Activated T-cell treated with anti-CD3 and anti-CD28 coated beads for 4 hours (primary cell): ENCODE measurements at places on chromosomes 5 and 9.

GRCh38 chr5:155696362-155696761, 630.6 kb upstream of the SGCD start:
- DNase-seq, result no peak

GRCh38 chr5:96065685-96066385, 104.2 kb upstream of the ELL2 start:
- DNase-seq, result no peak

GRCh38 chr5:106854105-106854687, 816.5 kb downstream of the EFNA5 start:
- no peak for DNase-seq

DNA sequence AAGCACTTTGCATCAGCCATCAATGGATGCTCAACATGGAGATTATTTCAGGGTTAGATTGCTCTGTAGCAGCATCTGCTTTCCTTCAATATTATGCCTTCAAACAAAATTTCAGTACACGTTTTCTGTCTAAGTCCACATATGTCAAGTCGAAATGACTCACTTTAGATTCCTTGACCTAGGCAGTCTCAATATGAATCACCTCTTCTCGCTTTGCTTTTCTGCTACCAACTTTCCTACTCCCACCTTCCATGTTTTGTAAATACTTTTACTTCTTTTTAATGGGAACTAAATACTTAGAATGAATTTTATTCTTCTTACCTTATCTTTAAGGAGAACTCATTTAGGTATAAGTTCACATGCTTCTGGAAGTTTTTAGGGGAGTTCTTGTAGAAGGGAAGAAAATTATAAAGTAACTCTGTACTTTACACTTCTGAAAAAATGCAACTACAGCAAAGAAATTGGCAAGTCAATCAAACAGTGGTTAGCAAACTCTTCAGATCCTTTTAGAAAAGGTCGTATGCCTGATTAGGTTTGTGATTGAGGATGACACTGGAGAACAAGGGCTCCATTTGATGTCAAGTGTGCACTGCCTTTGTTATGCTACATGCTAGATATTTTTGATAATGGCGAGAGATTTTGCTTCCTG, 478.5 kb upstream of the SMARCA2 start:
- no peak for DNase-seq

- DNase-seq, result no peak
These were observed 613.7 kb upstream of the CDH18 start for GRCh38 chr5:20601678-20602100.

- DNase-seq, result no peak
These were observed 143.3 kb downstream of the CDC42SE2 start for GRCh38 chr5:131406975-131407638.

- no peak for DNase-seq
These were observed 78.1 kb downstream of the C7 start for GRCh38 chr5:40987349-40987748.

- DNase-seq, result no peak
These were observed 52.9 kb downstream of the EHMT1 start for GRCh38 chr9:137671721-137672120.

GRCh38 chr9:113609562-113610318, 146.2 kb downstream of the RGS3 start:
- DNase-seq, result no peak

DNA sequence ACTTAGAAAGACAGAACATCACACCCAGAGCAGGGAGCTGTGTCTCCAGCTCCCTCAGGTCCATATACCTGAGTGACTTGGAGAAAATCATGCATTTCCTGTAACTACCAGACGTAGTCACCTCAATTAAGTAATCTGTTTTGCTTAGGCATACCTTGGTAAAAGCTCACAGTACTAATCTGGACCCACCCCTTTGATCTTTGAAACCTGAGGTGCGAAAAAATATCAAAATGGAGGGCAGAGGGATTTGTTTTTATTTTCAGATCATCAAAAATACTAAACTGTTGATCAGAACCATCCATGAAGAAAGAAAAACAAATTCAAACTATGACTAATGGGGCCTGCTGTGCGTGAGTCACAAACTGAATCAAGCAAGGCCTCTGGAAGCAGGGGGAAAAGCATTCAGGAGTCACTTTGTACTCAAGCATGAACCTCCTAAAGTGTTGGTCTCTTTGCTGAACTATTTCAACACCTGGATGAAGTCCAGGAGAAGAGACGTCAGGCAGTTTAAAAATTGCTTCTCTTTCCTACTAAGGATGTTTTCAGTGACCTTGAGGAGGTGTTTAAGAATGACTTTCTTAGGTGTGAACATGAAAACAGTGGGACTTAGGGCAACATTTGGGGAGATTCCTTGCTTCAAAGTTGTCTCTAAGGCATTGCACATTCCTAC, 76.3 kb downstream of the MUSK start:
- no peak for DNase-seq

DNA sequence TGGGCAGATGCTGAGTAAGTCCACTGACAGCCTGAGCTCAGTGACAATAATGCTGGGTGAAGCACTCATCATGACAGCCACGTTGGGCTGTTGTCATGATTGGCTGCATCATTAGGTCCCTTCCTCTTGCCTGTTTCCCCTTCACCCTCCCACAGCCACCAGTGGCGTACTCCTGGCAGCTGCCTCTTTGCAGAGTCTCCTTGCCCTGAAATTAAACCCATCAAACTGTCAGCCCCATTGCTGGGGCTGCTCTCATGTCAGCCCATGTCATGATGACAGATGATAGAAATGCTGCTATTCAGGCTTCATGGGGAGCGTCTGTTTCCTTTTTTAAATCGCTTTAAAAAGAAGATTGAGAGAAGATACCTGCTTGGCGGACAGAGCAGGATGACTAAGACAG, 327.4 kb downstream of the AGTPBP1 start:
- no peak for DNase-seq

- DNase-seq, result no peak
These were observed 109.1 kb downstream of the DOCK2 start for GRCh38 chr5:169746147-169746694.

DNA sequence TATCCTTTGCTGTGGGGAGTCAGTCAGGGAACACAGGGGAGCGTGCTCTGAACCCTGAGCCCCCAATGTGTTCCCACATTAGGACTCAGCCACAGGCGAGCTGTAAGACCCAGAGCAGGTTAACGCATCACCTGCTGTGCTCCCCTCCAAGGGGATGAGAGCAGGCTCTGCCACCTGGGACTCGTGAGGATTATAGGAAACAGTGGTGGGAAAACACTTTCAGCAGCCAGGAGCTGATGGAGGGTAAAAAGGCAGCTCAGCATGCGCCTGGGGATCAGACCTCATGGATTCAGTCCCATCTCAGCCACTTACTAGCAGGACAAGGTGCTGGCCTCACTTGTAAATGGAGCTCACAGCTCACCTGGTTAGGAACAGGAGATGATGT, 9.2 kb downstream of the JADE2 start:
- DNase-seq, result no peak

DNA sequence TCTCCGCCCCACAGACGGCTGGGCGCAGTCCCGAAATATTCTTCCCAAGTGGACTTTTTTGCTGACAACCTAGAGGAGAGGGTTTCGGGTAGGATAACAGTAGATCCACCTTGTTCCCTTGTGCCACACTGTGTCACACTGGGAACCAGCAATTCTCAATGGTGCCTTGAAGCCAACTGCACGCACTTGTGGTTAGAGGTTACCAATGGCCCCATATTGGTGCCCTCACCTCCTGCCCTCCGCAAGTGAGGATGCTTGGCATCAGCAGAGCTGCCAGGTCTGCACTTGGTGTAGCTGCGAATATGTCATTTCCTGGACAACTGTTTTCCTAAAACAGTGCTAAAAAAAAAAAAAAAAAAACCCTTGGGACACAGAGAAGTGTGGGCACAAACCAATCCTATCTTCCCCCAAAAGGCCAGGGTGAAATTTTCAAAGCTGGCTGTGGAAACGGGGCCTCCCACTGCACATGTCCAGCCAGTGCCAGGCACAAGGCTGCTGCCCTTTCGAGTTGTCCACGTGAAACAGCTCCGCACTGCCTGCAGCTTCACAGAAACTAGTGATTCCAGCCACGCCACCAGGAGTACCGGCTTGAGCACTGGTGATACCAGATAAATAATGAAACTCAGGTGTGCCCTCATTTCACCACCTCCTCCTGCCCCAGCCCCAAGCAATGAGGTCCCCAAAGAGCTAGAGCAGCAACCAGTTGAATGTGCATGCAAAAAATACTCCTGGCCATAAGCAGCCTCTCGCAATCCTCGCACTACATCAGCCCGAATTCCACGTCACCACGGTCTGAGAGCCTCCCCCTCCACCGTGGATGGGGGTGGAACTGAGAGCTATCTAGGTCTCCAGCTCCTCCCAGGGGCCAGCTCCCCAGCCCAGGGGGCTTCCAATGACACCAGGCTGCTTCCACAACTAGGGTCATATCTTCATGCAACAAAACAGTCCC, 51.2 kb downstream of the USP20 start:
- DNase-seq, result no peak

GRCh38 chr5:176365351-176366231, at the start of gene ARL10:
ARL10 (plus strand) TSS chr5:176365487; CDS start chr5:176365564, 77 bp downstream.
- DNase-seq, result peak; percentile 42

GRCh38 chr9:111986035-111986556, 89.5 kb downstream of the UGCG start:
- DNase-seq, result no peak

- DNase-seq, result no peak
These were observed 69.6 kb downstream of the ADAMTSL1 start for GRCh38 chr9:18543406-18544192.

DNA sequence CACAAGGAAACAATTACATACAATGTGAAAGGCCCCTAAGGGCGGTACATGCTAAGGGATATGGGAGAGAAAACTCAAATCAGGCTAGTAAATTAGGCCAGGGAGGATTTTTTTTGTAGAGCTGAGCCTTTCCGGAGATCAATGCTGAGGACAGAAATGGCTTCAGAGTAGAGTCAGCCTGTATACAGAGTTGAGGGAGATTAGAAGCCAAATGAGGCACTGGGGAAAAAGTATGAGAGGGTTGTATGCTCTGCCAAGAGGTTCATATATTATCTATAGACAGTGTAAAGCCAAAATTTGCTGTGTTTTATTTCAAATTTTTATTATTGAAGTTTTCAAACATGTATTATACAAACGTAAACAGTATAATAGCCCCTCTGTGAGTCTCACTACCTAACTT, 103.1 kb downstream of the BNC2 start:
- DNase-seq, result no peak

DNA sequence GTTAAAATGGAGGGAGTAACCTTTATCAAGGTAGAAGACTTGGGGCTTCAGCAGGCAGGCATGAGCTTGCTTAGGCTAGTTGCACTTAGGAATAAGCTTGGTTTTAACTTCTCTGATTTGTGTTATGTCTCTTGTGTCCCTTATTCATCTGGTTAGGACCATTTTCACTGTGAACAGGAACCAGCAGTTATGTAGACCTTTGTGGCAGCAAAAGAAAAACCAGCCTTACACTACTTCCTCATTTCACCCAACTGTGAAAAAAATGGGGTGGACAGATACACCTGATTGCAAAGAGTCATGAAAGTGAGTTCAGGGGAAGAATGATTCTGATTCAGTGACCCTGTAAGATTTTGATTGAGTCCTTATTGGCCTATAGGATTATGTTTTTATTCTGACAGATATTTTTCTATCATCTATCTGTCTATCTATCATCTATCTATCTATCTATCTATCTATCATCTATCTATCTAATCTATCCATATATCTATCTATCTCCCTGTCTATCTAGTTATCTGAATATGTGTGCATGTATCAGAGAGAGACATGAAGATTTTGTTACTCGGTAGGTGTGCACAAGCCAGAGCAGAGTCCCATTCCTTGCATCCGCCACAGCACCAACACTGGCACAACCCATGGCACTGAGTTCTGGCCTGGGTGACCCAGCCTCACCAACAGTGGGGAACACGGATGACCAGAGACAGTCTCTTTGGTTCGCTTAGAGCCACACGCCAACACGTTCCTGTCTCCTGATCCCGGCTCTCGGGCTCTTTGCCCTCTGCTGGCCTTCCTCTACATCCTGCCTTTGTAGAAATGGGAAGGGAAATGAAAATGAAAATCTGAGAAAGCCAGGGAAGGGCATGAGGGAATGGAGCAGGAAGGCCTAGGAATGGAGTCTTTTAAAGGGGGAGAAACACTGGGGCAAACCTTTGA, 1.3 kb upstream of the ZNF366 start:
- no peak for DNase-seq

DNA sequence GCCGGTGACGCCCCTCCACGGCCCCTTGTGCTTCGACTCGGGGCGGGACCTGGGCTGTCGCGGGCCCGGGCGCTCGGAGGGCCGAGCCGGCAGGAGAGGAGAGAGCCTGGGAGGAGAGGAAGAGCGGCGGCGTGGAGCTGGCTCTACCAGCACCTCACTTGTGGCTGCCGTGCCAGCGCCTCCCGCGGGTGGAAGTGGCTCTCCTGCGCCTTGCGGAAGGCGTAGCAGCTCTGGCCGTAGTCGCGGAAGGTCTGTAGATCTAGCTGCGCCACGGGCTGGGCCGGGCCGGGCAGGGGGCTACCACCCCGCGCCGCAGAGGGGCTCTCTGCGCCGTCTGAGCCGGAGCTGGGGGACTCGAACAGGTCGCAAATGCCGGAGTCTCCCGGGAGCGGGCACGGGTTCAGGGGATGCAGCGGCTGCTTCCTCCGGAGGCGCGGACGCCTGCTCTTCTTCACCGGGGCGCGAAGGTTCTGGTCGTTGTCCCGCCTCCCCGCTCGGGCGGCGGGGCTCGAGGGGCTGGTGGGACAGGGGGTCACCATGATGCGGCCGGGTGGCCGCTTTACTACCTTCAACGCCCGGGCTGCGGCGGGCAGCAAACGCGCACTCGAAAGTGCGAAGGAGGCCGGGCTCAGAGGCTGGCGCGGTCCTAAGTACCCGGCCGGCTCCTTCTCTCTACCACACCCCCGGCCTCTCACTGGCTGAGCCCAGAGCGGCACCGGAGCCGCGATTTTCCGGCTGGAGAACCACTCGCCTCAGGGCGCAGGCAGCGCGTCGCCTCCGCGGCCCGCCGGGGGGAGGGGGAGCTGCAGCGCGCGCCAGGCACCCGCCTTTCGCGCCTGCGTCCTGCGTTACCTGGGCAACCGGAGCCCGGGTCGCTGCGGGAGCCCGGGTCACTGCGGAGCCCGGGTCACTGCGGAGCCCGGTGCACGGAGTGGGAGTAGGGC, at the start of gene CCNO:
CCNO (minus strand) TSS at position 624 of the 944 bp plus-strand sequence; CDS start at position 539, 85 bp downstream.
- no peak for DNase-seq

DNA sequence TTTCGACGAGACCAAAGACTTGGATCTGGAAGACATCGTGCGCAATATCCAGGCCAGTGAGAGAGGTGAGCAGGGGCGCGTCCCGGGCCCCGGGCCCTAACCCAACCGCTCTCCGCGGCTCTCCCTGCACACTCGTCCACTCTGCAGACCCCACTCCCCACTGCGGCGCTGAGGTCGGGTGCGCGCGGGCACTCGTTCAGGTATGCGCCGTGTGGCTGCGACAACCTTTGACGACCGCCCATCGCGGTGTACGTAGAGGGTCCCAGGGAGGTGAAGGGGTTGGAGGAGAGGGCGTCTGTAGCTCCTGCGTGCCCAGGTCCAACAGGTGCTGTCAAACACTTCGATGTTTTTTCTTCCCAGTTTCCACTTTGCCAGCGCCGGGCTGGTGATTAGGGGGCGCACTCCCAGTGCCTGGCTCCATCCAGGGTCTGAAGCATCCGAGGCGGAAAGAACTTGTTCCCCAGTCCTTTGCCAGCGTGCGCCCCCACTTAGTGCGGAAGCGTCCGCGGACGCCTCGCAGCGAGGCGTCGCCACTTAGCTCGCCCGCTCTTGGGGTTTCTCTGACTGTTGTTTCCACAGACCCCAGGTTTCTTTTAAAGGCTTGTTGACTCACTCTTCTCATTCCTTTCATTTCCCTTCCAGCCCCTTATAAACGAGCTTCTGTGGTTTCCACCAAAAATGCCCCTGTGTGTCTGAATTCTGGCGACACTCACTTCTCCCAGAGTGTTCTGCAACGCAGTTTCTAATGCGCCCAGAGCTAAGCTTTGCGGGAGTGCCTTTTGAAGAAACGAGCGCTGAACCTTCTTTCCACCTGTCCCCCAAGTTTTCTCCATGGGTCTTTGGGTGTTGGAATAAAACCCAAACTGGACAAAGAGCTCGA, 1.6 kb downstream of the NPR3 start:
- no peak for DNase-seq
